ENCODE measurements at places on chromosomes 2 and 18.

DNA sequence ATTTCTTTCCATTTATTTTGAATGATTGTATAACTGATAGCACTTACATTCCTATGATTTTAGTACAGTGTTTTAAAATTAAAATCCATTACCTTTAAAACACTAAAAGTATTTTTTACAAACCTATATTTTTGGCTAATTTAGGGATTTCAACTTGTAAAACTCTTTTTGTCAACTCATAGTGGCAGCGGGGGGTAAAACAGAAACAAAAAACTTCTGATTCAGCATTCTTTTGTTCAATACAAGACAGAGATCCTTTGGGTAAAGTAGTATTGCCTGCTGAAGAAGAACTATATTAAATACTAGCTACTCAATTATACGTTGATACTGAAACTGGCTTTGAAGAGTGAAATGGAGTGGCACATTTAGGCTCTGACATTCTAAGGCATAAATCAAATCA, 437.4 kb upstream of the CDH19 start:
- DNase-seq: no peak

DNA sequence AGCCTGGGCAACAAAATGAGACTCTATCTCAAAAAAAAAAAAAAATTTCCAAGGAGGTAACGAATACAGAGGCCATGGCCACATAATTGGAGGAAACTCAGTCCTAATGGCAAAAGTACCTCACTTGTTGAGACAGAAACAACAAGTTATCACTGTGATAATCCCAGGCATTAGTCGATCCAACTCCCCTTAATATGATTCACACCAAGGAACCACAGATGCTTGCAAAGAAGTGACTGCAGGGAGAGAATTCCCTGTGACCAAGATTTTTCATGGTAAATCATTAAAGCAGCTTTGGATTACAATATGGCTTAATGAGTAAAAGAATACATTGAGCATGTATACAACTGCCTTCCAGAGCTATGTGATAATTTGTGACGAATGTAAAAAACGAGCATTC, 80.4 kb upstream of the RNU4ATAC start:
- no peak for DNase-seq

- DNase-seq: peak; percentile 86
Observed at GRCh38 chr2:29463181-29463900, 348.1 kb downstream of the CLIP4 start.

GRCh38 chr2:126921066-126921465, 22.4 kb downstream of the TEX51 start:
- no peak for DNase-seq

DNA sequence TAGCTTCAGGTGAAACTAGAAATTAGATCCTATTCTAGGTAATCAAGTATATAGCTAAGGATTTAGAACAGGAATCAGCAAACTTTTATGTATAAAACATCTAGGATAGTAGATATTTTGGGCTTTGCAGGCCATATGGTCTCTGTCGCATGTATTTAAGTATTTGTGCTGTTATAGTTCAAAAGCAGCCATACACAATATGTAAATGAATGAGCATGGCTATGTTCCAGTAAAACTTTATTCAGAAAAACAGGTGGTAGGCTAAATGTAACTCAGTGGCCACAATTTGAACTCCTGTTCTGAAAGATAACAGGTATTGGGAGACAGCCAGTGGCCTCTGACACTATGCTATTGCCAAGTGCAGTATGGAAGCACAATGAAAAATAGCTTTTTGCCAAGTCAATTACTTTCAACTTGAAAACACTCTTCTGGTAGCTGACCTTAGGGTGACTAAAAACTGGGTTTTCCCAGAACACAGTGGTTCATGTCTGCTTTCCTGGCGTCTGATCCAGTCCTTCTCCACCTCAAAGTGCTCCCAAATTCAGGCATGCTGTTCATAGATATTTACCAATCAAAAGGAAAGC, 304.7 kb upstream of the SYT4 start:
- DNase-seq: no peak

DNA sequence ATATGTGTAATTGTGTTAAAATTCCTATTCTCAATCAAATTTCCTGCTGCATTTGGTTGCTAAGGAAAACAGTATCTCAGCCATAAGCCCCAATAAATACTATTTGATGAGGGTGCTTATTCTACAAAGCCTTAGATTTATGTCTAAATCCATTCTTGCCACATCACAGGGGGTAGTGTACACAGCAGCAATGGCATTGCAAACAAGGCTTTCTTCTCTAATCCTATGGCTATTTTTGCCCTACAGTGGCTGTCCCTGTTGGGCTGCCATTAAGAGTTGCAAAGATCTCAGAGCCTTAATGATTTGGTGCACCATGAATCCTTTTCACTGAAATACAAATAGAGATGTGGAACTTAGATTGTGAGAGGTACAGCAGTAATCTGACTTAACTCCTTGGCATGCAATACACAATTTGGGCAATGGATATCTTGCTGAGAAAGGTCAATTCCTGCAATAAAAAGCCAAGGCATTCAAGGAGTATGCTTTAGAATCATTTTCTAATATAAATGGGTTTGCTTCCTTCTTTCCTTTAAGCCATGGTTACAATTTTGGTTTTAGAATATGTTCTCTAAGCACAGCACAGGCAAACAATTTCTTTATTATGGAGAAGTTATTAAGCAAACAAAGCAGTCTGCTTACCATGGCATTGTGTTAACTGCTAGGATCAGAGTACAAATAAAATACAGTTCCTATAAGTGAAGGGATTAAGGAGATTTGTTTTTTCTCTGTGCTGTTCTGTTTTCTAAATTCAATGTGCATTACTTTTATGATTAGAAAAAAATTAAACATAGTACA, 69.8 kb upstream of the CD302 start:
- DNase-seq: no peak
